Renal pelvis (tissue), 12 donors: ENCODE measurements at places on chromosomes 7 and 10.

GRCh38 chr7:105413887-105414437, 25.2 kb upstream of the SRPK2 start:
- no peak for DNase-seq

GRCh38 chr7:134554417-134554966, 5.6 kb downstream of the AKR1B15 start:
- DNase-seq = no peak

- DNase-seq = no peak
Measured at GRCh38 chr10:103574097-103575061, 80.9 kb downstream of the NEURL1 start.

GRCh38 chr10:68158031-68158430, 48.7 kb downstream of the MYPN start:
- no peak for DNase-seq

DNA sequence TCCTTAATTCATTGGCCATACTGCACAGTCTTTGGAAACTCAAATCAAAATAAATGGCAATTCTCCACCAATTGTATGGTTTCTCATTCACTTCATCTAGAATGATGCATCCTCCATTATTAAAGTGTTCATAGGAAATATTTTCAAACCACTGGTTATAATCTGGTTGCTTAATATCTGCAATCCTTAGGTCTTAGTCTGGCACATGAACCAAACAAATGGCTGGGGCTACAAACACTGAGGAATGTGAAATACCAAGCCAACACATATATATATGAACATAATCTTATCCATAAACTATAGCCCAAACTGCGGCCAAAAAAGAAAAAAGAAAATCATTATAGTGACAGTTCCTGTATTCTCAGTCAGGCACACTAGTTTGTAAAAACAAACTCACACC, 5.7 kb upstream of the MSS51 start:
- no peak for DNase-seq

DNA sequence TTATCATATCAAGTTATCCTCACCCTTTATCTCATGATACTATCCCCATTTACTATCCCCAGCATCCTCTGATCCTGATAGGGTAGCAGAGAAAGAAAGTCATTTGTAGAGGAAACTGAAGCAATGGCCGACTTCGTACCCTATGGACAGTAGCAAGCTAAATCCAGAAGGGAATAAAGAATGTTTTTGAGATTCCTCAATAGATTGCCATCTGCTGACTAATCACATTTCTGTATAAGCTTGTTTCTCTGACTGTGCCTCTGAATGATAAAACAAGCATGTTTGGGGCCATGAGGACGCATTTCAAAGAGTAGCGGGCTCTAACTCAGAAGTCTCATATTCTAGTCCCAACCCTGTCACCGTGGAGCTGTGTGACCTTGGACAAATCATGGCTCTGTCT, 13.2 kb upstream of the FAM107B start:
- no peak for DNase-seq

DNA sequence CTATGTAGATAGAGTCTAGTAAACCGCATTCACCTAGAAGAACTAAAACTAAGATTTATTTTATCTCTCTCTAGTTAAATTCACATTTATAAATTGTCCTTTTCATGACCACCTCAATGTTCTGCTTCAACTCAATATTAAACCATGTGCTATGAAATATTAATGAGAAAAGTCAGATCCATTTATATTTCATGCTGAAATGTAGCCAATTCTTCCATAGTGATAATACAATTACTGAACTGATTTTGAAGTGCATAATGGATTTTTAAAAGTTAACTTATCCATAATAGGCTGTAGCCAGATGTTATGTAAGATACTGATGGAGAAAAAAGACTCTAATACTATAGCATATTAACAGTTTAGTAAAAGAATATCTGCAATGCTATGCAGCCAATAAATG, 479.7 kb upstream of the PCDH15 start:
- DNase-seq = no peak

DNA sequence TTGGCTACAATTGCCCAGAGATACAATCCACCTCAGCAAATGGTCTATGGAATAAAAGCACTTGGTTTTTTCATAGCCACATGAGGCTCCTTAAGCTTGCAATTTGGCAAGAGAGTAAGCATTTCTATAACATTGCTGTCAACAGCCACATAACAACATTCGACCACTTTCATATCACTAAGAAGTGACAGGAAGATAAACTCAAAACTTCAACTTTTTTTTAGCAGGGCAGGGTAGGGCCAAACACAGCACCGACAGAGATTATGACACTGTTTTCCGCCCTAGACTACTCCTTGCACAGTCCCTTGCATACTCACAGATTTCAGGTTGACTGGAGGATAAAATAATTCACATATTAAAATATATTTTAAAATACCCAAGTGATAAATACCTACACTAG, 185.4 kb downstream of the JAZF1 start:
- DNase-seq = no peak

- no peak for DNase-seq
Measured at GRCh38 chr7:47080816-47081215, 501.1 kb downstream of the TNS3 start.

DNA sequence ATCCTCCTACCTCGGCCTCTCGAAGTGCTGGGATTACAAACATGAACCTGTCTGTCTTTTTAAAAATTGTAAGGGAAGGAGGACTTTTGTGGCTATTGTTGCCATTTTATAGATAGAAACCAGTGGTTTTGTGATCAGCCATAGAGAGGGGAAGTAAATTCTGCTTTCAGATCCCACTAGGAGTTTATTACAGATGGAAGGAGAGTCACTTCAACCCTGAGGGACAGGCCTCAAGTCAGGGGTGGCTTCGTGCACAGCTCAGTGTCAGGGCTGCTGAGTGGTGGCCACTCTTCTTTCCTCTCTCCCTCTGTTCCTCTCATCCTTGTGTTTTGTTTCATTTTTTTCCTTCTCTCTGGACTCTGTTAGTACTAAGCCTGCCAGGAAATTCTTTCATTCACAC, 60.8 kb downstream of the OGDH start:
- DNase-seq = no peak

DNA sequence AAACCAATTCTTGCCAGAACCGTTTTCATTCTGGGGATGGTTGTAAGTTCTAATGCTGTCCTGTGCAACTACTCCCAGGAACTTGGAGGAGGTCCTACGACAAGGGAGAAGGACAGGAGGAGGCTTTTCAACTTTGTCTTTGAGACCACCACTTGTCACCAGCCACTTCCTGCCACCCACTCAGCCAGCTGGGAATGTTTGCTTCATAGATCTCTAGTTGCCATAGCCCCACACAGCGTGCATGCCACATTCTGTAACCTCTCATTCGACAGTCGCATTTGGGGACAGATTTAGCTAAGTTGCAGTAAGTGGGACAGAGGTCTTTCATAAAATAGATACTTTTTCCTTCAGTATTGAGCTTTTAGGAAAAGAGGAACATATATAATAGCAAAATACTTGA, 78.0 kb downstream of the TAF3 start:
- DNase-seq = no peak

DNA sequence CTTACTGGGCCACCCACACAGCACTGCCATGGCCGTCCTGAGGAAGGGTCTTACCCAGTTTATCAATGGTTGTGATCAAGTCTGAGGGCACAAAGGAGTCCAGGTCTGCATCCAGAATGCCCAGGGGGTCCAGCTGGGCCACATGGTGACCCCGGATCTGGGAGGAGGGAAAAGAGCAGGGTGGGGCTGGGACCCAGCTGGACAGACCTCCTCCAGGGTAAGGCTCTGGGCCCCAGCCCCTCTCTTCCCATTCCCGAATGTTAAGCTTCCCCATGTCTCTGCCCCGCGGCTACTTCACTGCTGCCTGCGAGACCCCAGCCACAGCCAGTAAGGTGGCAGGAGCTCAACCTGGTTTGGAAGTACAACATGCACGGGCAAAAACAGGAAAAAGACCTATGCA, 9.5 kb downstream of the OGDHL start:
- no peak for DNase-seq

GRCh38 chr10:132849546-132850031, 63.6 kb upstream of the NKX6-2 start:
- DNase-seq = no peak

DNA sequence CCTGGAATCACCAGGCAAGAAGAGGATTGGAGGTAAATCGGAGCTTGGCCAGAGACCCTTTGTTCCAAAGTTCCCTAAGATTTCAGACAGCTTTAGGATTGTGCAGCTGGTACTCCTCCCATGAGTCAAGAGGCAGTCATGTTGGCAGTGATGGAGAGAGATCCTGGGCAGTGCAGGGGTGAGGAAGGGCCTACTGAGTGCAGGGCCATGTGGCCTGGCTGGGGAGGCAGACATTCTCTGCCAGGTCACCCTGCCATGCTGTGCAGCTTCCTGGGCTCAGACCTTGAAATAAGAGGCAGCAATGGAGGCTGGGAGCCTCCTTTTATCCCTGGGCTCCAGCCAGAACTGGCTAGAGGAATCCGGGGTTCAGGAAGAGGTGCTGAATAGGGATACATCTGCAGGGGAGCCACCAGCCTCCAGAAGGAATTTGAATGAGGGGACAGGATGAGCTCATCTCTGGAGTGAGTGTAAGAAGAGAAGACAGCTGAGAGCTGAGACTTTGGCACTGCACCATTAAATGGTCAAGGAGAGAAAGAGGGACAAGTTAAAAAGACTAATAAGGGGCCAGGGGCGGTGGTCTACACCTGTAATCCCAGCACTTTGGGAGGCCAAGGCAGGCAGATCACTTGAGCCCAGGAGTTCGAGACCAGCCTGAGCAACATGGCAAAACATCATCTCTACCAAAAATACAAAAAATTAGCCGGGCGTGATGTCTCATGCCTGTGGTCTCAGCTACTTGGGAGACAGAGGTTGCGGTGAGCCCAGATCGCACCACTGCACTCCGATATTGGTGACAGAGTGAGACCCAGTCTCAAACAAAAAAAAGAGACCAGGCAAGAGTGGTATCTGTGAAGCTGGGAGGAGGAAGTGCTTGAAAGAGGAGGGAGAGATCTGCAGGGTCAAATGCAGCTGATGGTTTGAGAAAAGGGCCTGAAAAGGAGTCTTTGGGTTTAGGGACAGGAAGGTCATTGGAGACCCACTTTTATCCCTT, 12.0 kb downstream of the SFTPD start:
- no peak for DNase-seq

- no peak for DNase-seq
Measured at GRCh38 chr10:132544744-132545658, 7.4 kb downstream of the INPP5A start.

DNA sequence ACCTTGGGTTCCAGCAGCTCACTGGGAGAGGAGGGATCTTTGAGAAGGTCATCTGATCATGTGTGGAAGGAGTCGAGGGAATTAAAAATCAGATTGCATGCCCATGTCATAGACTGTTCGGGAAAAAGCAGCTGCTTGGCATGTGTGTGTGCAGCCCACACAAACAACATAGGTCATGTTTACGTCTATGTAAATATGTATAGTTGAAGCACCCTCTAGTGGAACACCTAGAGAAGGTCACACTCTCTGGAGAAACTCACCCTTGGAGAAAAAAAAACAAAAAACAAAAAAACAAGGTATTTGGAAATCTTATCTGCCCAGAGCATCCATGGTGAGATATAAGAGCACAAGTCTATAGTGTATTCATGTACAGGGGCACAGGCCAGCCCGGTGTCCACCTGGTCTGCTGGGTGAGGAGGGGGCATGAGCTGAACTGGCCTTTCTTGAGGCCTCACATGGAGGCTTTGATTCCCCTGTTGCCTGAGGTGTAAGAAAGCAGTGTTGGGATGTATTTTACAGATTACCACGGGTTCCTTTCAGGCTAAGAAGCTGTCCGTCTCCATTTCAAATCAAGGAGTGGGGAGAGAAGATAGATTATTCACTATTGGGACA, 98.0 kb downstream of the NPY start:
- DNase-seq = no peak

DNA sequence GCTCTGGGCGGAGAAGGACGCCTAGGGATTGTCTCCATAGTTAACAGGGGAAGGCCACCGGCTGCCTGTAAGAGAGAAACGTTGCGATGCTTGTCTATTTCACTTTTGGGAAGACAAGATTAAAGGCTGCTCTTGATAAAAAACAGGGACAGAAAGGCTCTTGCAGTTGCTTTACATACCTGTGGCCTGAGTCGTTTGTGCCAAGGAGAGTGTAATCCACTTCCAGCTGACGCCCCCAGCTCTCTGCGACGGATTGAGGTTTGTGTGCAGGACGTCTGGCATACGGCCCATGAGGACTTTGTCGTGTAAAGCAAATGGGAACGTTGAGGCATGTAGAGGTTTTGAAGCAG, 1.1 kb downstream of the MAP3K8 start:
- DNase-seq = no peak
